ENCODE measurements at places on chromosomes 3 and 15.
A peak's percentile ranks its signal among the peaks of the same experiment; 100 is the strongest.

- DNase-seq: no peak
These were observed 74.2 kb downstream of the PLSCR2 start for GRCh38 chr3:146395164-146395563.

DNA sequence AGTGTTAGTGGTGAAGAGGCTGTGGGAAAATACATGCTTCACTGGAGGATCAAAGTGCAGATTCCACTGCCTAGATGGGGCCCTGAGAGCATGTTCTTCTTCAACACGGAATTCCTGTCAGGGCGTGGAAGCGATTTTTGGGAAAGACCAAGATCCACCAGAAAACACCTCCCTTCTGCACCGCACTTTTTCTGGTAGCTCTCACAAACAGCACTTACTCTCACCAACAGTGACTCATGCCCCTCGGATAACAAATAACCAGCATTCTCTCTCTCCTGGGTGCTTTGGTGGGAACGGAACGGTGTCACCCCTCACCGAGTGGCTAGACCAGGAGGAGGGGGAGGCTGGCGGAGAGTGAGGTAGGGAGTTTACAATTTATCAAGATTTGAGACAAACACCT, 40.1 kb downstream of the ADAMTSL3 start:
- DNase-seq: no peak

DNA sequence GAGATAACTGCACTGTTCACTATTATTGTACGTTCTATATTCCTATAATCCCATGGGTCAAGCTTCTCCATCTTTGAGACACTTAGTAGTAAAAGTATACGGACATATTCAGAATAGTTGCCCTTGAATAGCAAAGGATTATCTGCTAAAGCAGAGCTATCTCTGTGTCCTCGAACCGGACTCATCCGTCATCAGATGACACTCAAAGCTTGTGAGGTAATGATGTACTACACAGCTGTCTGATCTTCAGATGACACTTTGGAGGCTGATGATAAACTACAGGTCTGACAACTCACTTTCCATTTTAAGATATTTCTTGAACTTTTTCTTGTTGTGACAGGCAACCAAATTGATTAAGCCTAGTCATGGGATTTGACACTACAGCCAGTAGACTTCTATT, 240.2 kb downstream of the SCAPER start:
- no peak for DNase-seq

GRCh38 chr3:169552533-169552932, 111.0 kb downstream of the MECOM start:
- DNase-seq: no peak

GRCh38 chr3:129120254-129121004, 1.2 kb downstream of the RAB43 start:
- peak; percentile 67 for DNase-seq

DNA sequence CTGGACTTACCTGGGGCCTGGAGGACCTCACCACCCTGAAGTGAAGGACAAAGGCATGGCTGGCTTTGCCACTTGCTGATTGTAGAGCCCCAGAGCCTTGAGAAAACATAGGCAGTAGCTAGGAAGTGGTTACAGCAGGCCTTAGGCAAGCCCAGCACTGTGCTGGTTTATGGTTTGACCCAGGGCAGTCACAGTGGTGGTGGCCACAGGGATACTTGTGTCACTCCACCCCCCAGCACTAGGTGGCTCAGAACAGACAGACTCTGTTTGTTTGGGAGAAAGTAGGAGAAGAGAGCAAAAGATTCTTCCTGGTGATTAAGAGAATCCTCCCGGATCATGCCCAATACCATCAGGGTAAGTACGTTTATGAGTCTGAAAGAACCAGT, 13.2 kb upstream of the COL8A1 start:
- no peak for DNase-seq

GRCh38 chr3:4647411-4647810, 154.3 kb downstream of the ITPR1 start:
- DNase-seq: no peak

DNA sequence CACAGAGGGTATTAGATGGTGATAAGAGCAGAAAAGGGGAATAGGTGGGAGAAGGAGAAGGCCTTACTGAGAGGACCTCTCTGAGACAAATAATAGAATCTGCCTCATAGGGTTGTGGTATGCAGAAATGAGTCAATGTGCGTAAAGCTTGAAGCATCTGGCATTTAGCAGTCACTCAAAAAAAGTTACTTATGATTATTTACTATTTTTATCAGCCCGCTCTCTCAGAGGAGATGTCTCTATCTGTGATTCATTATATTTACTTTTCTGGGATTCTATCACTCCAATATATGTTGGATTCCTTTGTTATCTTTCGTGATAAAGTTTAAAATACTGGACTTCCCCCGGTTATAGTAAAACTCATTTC, 4.6 kb upstream of the TM4SF1 start:
- no peak for DNase-seq

DNA sequence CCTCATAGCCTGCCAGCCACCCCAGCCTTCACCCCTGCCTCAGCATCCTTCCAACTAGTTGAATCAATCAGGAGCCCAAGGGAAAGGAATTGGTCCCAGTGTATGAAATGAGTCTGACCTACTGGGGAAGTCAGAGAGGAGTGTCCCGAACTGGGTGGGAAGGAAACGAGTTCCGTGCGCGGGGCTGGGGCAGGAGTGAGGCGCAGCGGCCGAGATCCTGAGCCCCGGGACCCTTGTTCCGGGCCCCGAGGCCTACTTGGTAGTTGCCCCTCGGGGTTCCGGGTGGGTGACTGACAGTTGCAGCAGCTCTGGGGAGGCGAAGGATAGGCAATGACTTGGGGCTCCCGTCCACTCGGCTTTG, 1.1 kb upstream of the PLCL2 start:
- no peak for DNase-seq

DNA sequence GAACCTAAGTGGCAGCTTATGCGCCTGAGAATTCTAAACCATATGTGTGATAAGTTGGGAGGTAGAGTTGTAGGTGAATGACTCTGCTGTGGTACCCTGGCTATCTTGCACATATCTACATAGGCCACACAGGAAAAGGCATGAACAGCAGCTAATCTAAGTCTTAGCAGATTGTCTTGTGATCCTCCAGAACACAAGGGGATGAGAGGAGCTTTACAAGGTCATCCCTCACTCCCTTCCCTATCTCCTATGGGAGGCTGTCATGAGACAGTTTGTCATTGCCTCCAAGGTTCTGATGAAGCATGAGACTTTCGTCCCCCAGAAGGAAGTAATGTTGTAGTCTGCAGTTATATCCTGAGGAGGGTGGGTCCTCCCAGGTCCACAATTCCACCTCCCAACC, 3.7 kb upstream of the ZNF662 start:
- DNase-seq: no peak

- no peak for DNase-seq
These were observed 58.3 kb downstream of the CACNA1D start for GRCh38 chr3:53552730-53553129.

- DNase-seq: no peak
These were observed 336.3 kb upstream of the ADAMTS9 start for GRCh38 chr3:65024148-65024547.

DNA sequence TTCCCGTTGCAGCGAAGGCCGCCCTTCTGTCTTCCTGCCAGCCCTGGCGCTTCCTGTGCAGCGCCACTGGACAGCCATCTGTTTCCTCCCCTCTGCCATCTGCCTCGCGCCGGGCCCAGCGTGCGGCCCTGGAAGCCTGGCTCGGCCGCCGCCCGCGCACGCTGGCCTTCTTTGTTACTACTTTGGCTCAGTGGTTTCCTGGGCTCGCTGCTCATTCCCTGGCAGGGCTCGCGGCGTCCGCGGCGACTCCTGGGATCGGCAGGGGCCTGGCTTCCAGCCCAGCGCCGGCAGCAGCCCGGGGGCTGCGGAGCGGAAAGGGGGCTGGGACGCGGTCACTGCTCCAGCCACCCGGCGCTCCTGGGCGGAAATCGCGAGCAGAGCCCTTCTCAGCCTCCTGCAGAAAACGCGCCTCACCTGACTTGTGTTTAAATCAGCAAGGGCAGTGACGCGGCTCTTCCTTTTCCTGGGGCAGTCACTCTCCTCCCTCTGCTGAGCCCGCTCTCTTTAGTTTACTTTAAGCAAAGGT, 10.0 kb downstream of the CMTM7 start:
- DNase-seq: no peak

GRCh38 chr3:30492322-30493192, 113.8 kb upstream of the TGFBR2 start:
- no peak for DNase-seq

DNA sequence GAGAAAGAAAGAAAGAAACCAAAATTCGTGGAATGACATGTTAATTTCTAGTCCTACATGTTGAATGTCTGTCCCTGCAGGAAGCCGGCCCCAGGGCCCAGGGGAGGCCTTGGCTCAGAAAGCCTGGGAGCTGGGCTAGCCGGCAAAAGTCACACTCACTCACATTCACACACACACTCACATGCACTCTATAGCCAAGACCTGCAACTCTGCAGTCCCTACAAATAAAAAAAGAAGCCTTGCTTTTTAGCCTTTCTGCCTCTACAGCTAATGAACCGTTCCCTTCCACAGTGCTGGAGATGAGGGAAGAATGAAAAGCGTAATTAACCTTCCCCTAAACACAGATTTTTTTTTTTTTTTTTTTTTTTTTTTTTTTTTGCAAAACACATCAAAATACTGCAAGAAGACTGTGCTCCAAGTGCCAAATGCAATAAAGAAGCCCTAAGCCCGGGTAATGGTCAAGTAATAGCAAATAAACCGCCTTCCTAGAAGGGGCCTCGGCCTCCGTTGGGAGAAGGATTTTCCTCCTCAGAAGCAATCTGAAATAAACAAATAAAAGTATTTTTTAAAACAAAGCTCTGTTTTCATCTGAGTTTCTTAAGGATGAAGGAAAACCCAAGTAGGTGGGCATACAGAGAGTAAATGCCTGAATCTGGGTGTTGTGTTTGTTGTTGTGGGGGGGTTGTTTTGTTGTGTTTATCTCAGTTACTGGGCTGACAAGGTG, 4.3 kb downstream of the MECOM start:
- no peak for DNase-seq

Measured in stimulated activated CD8-positive, alpha-beta memory T cell treated with anti-CD3 and anti-CD28 coated beads, Interleukin-7, amount 100 ng/mL, for 1 hour (primary cell).